ENCODE measurements at places on chromosomes 6 and 20.

DNA sequence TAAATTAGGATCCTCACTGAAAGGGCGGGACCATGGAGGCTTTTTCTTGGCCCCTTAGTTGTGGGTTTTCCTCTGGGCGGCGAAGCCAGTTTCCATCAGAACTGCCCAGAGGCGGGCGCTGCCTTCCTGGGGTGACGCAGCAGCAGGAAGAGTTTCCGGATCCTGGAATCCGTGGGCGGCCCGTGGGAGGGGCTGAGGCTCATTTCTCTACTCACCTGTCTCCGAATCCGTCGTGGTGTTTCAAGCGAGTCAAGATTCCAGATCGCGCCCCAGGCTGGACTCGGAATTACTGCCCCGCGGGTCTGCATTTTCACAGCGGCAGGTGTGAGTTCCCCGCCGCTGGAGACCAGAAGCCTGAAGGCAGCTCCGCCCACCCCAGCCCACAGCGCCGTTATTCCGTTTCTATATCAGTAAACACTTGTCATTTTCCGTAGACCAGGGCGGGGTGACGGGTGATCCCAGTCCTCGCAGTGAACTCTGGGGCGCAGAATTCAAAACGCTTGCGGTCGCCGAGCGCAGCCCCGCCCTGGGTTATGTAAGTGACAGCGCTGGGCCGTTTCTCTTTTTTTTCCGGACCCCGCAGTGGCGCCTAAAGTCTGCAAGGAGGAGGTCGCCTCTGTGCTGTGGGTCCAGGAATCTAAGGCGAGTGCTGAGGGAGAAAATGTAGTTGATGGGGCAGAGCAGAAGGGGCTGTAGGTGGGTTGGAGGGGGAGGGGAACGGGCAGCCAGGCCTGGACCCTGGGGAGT is 27.2 kb upstream of the POU5F1 start:
- DNase-seq, result peak; percentile 96

DNA sequence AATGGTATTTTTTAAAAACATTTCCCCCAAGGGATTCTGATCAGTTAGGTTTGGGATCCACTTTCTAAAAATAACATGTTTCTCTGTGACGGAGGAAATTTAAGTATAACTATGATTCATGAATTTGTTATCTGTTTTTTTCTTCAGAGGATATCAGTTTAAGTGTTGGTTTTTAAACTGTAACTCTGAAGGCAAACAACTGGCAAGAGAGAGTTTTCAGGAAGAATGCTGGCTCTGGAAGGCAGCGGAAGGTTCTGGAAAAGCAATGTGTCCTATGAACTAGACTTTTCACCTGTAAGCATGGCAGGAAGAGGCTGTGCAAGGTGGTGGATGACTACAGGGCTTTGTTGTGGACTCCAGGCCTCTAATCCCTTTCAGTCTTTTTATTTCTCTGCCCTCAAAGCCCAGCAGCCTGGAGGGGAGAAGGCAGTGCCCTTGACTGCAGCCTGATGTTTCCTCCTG is 153.1 kb downstream of the GMPR start:
- no peak for DNase-seq

- no peak for DNase-seq
Measured at GRCh38 chr20:57921676-57922075, 211.9 kb upstream of the PMEPA1 start.

DNA sequence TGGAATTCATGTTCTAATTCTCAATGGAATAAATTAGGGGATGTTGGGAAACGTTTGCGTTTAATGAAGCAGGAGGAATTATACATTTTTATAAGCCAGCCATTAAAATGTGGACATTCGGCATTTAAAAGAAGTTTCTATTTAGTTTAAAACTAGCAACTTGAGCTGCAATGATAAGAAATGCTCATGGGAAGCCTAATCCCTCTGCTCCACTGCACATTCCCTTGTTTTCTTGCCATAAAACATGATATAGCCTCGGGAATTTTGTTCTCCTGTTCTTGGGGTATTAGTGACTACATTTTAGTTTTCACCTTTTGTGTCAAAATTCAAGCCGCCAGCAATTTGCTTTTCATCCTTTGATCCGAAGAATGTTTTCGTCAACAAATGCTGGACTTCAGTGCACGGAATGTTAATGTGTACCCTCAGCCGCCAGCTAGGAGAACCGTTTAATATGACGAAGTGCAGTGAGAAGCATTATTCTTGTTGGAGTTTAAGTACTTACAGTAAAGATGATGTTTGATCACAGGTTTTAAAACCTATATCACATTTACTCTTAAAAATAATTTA is 137.9 kb downstream of the HIVEP1 start:
- no peak for DNase-seq

DNA sequence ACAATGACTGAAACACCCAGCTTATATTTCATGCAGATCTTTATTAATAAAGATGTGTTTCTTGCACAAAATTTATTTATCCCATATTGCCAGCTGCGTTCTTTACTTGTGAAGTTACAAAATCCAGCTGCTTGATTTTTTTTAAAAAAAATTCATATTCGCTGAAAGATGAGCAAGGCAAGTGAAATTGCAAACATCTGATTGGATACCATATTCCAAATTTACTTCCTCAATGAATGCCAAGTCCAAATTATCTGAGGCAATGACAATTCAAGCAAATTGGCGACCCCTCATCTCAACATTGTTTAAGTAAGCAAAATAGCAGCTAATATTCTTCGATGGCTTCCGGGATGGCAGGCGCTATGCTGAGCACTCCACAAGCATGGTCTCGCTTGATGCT is 37.7 kb downstream of the ZFP64 start:
- no peak for DNase-seq

DNA sequence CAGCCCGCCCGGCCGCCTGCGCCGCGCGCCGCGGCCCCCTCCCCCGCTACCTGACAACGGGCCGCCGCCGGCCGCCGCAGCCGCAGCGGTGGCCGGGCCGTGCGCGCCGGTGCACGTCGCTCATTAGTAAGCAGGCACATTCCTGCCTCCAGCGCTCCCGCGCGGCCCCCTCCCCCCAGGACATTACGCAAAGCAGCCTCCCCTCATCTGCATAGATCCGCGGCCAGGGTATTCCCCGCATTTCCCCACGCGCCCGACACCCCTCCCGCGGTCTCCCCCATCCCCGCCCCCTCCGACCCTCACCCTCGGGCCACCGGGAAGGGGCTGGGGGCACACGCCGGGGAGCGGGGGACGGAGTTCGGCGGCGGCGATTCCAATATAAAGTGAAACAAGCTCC is at the start of gene HIVEP2:
TSS of gene HIVEP2 (minus strand) at position 128 of the 397 bp plus-strand sequence. CDS start 170,438 bp downstream, outside the sequence.
- peak; percentile 89 for DNase-seq

- DNase-seq, result no peak
Measured at GRCh38 chr6:42274898-42275297, 57.2 kb upstream of the MRPS10 start.

- no peak for DNase-seq
Measured at GRCh38 chr6:22972771-22973170, 403.4 kb downstream of the HDGFL1 start.

- DNase-seq, result no peak
Measured at GRCh38 chr20:42588847-42589246, 600.9 kb downstream of the PTPRT start.

DNA sequence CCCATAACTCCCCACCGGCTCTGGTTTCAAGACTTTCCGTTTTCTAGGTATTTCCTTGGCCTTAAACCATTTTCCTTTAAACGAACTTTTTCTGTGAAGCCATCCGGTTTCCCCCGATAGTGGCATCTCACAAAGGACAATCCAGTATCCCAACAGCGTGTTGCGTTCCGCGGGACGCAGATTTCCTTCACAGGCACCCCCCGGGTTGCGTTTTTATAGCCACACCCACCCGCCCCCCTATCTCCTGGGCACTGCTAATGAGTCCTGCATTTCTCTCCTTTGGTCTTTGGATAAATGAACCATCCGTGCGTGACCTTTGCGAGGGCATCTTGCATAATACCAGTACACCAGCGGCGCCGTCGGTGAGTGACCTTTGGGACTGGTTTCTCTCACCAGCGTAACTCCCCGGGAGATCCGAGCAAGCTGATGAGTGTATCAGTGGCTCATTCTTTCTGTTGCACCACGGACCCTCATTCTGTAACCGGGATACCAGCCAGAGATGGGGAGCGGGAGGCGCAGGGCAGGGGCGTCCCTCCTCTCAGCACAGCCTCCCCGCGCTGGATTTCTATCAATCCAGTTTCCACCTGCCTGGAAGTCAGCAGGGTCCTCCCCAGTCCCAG is 586 bp upstream of the NQO2 start:
- no peak for DNase-seq

GRCh38 chr6:158560836-158561320 is 987 bp downstream of the TMEM181 start:
- peak; percentile 50 for DNase-seq

- no peak for DNase-seq
Measured at GRCh38 chr6:119297049-119297448, 52.5 kb downstream of the MAN1A1 start.

- no peak for DNase-seq
Measured at GRCh38 chr6:20778459-20778858, 244.2 kb downstream of the CDKAL1 start.

DNA sequence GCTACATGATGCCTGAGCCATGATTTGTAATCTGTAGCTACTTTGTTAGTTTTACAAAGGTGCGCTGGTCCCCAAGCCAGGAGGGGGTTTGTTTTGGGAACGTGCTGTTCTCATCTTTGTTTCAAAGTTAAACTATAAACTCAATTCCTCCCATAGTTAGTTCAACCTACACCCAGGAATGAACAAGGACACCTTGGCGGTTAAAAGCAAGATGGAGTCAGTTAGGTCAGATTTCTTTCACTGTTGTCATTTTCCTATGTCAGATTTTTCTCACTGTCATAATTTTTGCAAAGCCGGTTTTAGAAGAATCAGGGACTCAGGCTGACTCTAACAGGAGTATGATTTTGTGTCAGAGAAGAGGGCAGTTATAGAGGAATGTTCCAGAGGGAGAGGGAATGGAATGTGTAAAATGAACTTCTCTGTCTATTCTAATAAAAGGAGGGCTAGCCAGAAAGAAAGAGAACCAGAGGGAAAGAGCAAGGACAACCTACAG is 2.3 kb upstream of the GMPR start:
- DNase-seq, result no peak

DNA sequence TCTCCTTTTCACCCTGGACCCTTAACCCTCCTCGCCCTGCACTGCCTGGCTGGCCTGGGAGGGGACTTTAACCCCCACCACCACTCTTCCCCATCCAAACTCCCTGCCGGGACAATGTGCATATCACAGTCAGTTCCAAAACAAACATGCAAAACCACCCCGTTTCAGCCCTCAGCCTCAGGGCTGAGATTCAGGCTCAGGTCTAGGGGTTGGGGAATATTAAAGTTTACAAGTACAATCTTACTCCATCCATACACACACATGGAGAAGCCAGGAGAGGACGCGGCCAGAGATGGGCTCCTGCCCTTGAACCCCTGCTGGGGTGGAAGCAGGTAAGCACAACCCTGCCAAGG is 534 bp downstream of the KIAA1755 start:
- no peak for DNase-seq

- no peak for DNase-seq
Measured at GRCh38 chr20:50296450-50297375, 106.1 kb downstream of the CEBPB start.
